ENCODE measurements at places on chromosomes 2 and 18.

- no peak for DNase-seq
Observed at GRCh38 chr2:216074380-216074779, 7.2 kb downstream of the PECR start.

DNA sequence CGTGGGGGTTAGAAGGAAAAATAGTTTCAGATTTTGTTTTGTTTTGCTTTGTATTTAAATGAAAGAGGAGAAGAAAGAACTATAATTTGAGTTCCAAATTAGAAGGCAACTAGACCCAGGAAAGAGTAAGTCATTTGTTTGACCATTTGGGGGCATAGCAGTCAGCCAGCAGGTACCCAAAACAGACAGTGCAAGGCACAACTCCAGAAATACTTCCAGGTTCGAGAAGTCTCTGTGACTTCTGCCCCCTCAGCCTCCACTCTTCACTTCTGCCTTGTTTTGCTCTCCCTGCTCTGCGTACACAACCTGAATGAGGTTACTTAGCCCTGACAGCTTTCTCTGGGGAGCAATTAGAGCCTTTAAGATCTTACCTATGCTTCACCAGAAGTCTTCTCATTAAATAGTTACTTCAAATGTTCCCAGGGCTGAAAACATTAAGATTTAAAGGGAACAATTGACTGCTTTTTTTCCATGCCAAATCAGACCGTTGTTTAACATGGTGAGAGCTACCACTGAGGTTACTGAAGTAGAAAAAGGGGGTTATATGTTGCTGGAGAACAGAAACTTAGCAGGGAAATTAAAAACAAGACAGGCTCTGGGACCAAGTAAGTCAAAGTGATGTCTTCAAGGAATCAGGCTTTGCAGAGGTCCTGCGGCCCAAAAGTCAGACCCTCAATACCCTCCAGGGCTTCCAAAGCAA lies 216.9 kb downstream of the BCL11A start:
- no peak for DNase-seq

DNA sequence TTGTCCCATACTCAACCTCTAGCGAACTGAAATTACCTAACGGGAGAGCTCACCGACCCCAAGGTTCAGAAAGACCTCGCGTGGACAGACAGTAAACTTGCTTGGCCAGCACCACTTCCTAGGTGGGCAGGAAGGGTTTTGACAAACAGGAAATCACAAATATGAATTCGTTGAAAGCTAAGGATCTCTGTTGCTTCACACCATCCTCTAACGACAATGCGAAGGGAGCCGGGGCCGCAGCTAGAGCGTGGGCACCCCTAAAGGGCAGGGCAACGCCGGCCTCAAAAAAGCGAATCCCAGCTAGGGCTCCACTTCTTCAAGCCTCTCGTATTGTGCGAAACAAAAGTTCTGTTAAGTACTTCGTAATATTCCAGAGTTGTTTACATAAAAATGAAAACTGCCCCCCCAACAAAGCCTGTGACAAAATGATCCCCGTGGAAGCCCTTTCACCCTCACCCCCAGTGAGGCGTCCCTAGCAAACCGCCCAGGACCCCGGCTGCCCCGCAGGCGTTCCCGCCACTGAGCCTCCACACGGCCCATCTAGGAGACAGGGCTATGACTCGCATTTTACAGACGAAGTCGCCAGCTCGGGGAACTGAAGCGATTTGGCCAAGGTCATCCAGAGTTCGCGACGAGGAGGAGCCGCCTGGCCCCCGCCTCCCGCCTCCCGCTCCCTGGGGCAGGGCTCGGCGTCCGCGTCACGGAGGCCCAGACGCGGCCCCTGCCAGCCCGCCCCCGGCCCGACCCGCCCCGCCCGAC lies 548 bp downstream of the KANSL3 start:
- DNase-seq, result peak; percentile 67

DNA sequence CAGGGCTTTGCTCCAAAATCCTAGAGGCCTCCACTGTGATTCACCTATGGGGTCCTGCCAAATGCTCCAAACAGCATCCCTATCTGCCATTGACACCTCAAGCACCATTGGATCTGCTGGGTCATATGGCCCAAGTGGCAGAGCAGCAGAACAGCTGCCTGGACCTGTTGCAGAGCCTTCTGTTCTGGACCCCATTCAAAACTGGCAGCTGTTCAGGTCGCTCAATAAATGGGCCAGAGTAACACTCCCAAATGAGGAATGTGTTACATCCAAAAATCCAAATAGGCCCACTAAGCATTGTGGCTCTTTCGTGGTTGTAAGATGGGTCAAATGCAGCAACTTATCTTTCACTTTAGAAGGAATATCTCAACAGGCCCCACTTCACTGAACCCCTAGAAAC lies 783.6 kb downstream of the DCDC2C start:
- DNase-seq, result no peak

DNA sequence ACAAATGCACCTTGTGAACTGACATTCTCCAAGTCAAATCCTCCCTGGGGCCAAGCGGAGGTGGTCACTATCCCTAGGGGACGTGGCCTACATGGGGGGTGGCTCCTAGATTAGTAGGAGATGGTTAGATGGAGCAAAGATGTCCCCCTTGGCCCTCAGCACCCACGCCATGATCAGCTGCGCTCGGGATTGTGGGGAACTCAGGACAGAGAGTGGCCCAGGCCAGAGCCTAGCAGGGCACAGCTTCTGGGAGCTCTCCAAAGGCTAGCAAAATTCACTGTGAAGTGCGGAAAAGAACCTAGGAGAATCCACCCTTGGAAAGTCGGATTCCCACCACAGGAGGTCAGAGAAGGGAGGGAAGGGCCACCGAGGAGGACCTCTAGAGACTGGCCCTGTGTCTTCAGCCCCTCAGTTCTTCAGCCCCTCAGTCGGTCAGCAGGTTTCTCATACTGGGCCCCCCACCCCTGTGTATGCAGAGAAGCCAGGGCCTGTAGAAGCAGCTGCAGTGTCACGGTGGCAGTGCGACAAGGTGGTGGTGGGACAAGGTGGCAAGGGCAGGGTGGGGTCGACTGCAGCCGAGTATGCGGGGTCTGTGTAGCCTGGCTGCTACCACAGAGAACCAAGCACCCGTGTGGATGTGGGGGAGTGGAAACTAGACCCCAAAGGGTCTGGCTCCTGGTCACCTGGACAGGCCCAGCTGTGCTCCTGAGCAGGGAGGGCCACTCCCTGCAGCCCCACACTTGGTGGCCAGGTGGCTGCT lies 18.4 kb downstream of the GPR55 start:
- DNase-seq, result no peak

DNA sequence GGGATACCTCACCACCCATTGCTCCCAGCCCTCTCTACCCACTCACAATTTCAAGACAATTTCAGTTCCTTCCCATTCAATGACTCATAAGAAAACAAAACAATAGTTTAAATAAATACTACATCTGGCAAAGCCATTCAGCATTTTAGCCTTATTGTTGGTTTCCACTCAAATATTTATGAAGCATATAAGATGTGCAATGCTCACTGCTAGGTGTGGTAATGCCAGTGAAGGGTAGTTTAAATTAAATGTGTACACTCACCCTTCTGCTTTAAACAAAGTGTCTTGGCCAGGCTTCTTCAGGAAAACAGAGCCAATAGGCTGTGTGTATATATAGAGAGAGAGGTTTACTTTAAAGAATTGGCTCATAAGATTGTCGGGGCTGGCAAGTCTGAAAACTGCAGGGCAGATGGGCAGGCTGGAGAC lies 37.0 kb downstream of the INO80C start:
- no peak for DNase-seq

DNA sequence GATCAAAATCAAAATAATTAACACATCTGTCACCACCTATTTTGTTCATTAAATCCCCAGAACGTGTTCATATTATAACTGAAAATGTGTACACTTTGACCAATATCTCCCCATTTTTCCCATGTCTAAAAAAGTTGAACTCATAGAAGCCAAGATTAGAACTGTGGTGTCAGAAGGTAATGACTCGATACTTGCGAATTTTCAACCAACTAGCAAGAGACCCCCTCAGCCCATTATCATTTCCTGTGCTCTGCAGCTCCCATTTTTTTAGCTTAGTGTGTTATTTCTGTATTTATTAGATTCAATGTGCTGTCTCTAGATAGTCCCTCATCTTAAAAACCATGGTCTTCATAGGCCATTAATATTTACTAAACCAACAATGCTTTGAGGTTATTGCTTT lies 248.7 kb upstream of the PIK3C3 start:
- DNase-seq, result no peak

- DNase-seq, result no peak
Observed at GRCh38 chr2:74778381-74779264, 55.3 kb upstream of the HK2 start.

GRCh38 chr2:158803506-158803905 lies 8.4 kb downstream of the DAPL1 start:
- no peak for DNase-seq

- DNase-seq, result no peak
Observed at GRCh38 chr2:136666-137065, 90.4 kb upstream of the FAM110C start.

GRCh38 chr2:118913131-118913802 lies 28.7 kb upstream of the MARCO start:
- no peak for DNase-seq

GRCh38 chr18:44724105-44724778 lies 43.6 kb downstream of the SETBP1 start:
- no peak for DNase-seq

- no peak for DNase-seq
Observed at GRCh38 chr2:208350610-208351009, 56.0 kb upstream of the PTH2R start.

GRCh38 chr2:203705178-203705577 lies 1.3 kb upstream of the CD28 start:
- DNase-seq, result peak; percentile 48

DNA sequence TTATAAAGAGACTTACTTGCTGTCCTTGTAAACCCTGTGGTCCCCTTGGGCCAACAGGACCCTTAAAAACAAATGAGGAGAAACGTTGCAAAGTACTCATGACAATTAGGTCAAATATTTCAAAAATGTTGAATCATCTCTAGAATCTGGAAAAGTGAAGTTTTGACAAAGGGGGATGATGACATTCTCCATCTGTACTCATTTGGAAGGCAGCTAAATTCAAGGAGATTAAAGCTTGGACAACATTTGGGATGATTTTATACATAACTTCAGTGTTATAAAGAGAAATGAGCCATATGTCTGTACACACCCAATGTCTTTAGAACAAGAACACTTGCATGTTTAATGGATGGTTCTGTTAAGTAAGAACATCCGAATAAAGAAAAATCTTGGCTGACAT lies 92.9 kb downstream of the COL5A2 start:
- DNase-seq, result no peak

GRCh38 chr2:67216103-67216502 lies 181.0 kb upstream of the ETAA1 start:
- DNase-seq, result no peak

- DNase-seq, result no peak
Observed at GRCh38 chr2:62337403-62337802, 141.5 kb downstream of the B3GNT2 start.

- no peak for DNase-seq
Observed at GRCh38 chr18:78703291-78703690, 276.3 kb upstream of the SALL3 start.

- no peak for DNase-seq
Observed at GRCh38 chr2:133169274-133169912, 398.9 kb downstream of the NCKAP5 start.

GRCh38 chr2:9336241-9336575 lies 87.1 kb downstream of the ITGB1BP1 start:
- no peak for DNase-seq

- no peak for DNase-seq
Observed at GRCh38 chr2:185179743-185180142, 558.9 kb upstream of the FSIP2 start.

- DNase-seq, result no peak
Observed at GRCh38 chr2:98907966-98908905, 27.8 kb downstream of the CRACDL start.
